Heart right ventricle (tissue), 16 donors: ENCODE measurements at places on chromosomes 5 and 9.

DNA sequence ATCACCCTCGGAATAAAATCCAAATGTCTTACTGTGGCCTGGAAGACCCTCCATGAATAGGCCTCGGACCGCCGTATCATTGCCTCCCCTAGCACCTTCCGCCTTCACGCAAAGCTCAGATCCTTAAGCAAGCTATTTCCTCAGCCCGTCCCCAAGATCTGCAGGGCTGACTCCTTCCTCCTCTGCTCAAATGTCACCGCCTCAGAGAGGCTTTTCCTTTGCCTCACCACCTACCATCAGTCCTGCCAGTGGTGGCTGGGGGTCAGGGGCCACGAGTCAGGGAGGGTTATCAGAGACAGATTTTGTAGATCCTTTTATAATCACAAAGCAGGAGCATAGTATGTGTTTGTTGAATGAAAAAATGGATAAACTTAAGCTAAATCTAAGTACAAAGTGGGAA is 74.4 kb upstream of the KIF2A start:
- H3K4me1 ChIP-seq = no peaks in the 10 kb centered on the region
- DNase-seq = no peak
- H3K4me3 ChIP-seq = no peak overlapping the region
- no peak overlapping the region for H3K27ac ChIP-seq
- H3K27me3 ChIP-seq = no peaks in the 10 kb centered on the region

DNA sequence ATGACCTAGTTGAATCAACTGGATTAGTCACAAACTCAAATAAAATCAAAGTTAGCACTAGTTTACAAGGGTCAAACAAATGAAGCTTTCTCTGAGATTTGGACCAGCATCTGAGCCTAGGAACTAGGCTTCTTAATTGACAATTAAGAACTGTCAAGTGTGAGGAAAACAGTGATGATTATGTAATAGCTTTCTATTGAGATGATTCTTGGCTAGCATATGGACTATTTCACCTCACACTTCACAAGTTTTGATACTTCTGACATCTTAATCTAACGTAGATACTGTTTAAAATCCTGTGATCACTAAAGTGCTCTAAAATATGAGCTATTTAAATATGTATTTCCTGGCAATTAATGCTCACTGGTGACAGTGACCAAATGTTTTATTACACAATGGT is 542.9 kb downstream of the EFNA5 start:
- H3K4me3 ChIP-seq = no peak overlapping the region
- no peaks in the 10 kb centered on the region for H3K4me1 ChIP-seq
- no peaks in the 10 kb centered on the region for H3K27me3 ChIP-seq

DNA sequence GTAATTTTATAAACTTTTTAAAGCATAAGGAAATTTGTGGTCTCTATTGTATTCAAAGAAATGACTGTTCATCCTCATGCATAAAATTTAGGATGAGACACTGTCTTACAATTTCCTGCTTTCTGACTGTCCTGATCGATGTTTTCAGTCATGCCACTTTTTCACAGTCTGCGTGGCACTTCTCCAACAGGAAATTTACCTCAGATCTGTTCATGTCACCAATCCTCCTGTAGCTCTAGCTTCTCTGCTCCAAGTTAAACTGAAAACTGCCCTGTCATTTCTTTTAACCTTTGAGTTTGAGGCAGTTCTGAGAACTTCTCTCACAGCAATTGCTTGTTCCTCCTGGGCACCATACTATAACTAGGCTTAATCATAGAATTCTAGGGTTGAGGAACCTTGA is 455.1 kb downstream of the EFNA5 start:
- H3K4me3 ChIP-seq = no peak overlapping the region
- peak overlapping the region; percentile 76 for H3K27ac ChIP-seq
- no peaks in the 10 kb centered on the region for H3K4me1 ChIP-seq
- no peak for DNase-seq
- H3K36me3 ChIP-seq = no peaks in the 10 kb centered on the region

GRCh38 chr9:79962836-79963235 is 391.1 kb downstream of the TLE4 start:
- no peak overlapping the region for H3K4me3 ChIP-seq
- no peaks in the 10 kb centered on the region for H3K36me3 ChIP-seq
- DNase-seq = no peak
- H3K27me3 ChIP-seq = peaks cover 8% of the 10 kb centered on the region
- H3K4me1 ChIP-seq = no peaks in the 10 kb centered on the region
- no peak overlapping the region for H3K27ac ChIP-seq

DNA sequence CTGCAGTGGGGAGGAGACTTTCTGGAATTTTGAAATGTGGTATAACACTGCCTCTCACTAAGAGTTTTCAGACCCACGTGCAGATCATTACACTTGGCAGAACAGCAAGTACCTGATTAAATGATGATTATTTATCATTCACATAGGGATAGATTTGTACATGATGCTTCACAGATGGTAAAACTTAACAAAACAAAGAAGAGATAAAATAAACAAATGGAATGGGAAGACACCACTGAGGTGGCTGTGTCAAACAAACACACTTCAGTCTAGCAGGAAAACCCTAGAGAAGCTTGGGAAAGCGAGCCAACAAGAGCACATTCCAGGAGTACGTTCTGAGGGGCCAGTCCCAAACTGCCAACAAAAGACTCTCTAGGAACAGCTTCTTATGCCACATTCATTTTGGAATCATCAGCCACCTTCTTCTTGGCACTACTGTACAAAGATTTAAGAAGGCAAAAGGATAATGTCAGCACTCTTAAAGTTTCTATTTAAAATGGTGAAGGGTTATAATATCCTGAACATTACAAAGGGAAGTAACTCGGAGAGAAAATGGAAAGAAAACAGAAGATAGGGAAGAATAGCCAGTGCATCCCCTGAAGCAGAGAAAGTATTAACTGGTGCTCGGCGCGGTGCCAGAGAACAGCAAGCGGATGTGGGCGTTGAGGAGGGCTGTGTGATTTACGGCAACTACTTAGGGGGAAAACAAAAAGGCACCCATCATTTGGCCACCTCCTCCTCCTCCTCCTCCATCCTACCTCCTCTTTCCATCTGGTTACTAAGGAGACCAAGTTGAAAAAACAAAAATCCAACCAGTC is 1.6 kb downstream of the MED27 start:
- no peaks in the 10 kb centered on the region for H3K36me3 ChIP-seq
- H3K4me3 ChIP-seq = peak overlapping the region; percentile 85
- H3K4me1 ChIP-seq = peaks cover 42% of the 10 kb centered on the region
- no peaks in the 10 kb centered on the region for H3K27me3 ChIP-seq
- no peak overlapping the region for H3K27ac ChIP-seq
